ENCODE measurements at places on chromosomes 1 and 21.

- peak; percentile 59 for DNase-seq
These were observed 81.5 kb downstream of the SCMH1 start for GRCh38 chr1:41160498-41161110.

- DNase-seq, result no peak
These were observed 22.0 kb downstream of the TNNT2 start for GRCh38 chr1:201355471-201355870.

GRCh38 chr1:239315631-239316217, 70.6 kb upstream of the CHRM3 start:
- DNase-seq, result no peak

GRCh38 chr1:21325731-21326387, 35.6 kb upstream of the ECE1 start:
- no peak for DNase-seq

DNA sequence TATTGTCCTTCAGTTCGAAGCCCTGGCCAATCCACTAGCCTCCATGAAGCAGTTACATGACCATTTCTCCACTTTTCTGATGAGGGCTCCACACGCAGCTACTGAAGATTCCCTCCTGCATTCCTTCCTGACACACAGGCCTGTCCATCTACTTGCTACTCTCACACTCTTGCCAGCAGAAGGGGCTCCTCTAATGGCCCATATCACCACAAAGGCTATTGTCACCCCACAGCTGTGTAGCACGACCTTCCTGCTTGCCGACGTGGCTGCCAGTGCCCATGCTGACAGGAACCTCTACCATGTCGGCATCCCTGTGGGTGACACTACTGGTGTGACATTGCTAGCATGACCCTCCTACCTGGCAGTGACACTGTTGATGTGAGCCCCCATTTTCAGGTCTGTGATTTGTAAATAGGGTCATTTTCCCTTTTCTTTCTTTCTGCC, 1528.6 kb upstream of the TPTE start:
- no peak for DNase-seq

DNA sequence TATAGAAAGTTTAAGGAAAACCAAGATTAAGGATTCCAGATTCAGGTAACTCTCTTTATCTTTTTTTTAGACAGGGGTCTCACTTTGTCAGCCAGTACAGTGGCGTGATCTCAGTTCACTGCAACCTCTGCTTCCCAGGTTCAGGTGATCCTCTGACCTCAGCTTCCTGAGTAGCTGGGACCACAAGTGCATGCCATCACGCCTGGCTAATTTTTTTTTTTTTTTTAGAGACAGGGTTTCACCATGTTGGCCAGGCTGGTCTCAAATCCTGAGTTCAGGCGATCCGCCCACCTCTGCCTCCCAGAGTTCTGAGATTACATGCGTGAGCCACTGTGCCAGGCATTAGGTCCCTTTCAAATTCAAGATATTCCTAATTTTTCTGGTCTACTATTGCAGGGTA, 15.9 kb downstream of the LZIC start:
- peak; percentile 51 for DNase-seq

DNA sequence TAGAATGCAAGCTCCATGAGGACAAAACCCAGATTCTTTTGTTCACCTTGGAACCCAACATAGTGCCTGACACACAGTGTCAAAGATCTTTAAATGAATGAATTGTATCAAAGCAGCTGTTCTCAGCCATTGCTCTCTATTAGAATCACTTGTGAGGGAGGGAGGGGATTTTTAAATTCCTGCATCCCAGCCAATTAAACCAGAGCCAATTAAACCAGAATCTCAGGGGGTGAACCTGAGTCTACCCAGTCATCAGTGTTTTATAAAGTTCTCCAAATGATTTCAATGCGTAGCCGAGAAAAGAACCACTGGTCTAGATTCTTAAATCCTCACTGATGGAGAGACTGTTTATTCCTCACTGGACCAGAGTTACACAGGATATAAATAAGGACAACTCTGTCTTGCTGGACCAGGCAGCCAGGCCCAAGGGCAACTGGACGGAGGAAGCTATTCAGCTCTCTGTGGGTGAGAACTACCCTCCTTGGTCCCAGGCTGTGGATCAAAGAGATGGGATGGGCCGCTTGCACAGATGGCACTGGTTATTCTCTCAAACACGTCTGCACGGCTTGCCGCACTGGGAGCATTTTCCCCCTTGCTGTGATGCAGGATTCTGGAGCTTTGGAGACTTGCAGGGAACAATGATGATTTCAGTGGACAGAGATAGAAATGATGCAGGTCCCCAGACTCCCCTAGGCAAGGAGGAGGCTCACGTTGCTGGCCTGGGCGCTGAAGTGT, 20.0 kb upstream of the CDCA8 start:
- no peak for DNase-seq

DNA sequence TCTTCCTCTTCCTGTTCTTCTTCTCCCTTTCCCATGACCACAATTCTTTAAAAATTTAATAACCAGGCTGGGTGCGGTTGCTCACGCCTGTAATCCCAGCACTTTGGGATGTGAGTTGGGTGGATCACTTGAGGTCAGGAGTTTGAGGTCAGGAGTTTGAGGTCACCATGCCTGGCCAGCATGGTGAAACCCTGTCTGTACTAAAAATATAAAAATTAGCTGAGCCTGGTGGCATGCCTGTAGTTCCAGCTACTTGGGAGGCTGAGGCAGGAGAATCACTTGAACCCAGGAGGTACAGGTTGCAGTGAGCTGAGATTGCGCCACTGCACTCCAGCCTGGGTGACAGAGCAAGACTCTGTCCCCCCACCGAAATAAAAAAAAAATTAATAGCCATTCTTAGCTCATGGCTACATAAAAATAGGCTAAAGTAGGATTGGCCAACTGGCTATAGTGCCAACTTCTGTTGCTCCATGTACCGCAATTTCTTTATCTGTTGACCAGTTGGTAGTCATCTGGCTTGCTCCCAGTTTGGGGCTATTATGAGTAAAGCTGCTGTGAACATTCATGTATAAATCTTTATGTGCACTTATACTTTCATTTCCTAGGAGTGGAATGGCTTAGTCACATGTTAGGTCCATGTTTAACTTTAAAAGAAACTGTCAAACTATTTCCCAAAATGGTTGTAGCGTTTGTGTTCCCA, 136.3 kb downstream of the PEX14 start:
- no peak for DNase-seq

- DNase-seq, result no peak
These were observed 31.7 kb upstream of the AGO1 start for GRCh38 chr1:35851132-35851869.

- DNase-seq, result peak; percentile 36
These were observed 136.1 kb upstream of the JUN start for GRCh38 chr1:58919959-58920321.

DNA sequence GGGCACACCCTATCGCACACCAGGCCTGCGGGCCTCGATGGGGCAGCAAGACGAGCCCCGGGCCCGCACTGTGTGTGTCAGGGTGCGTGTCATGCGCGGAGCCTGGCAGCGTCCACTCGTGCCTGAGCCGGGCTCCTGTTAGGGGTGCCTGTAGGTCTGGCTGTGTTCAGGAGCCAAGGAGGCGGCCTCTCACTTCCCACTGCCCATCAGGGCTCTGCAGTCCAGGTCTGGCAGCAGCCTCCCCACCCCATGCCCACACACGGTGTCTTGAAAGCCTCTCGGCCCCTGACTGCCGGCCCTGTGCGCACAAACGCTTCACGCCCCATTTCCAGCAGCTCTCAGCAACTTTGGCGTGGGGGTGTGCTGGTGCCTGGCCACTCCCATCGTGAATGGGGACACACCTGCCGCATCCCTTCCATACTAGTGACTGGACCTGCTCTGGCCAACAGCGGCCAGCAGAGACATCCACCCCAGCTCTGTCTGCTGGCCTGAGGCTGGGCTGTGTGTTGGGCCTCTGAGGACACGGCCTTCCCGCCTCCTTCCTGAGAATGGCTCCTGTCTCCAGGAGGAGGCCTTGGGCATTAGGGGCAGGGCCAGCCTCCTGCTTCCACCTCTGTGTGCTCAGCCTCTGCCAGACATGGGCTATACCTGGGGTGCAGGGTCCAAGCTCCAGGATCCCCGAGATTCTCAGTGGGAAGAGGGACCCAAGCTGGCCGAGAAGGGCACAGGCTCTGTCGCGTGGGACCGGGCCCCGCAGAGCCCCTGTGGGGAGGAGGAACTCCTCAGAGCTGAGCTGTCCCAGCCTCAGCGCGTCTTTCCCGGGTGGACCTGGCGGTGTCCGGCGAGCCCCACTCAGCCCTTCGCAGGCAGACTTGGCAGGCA, 41.8 kb upstream of the ACTRT2 start:
- no peak for DNase-seq

- DNase-seq, result no peak
These were observed 36.2 kb downstream of the EPS15 start for GRCh38 chr1:51482881-51483280.

- DNase-seq, result no peak
These were observed 17.0 kb upstream of the CAPN8 start for GRCh38 chr1:223682502-223682901.

GRCh38 chr1:19648689-19649088, 4.6 kb downstream of the NBL1 start:
- DNase-seq, result no peak

DNA sequence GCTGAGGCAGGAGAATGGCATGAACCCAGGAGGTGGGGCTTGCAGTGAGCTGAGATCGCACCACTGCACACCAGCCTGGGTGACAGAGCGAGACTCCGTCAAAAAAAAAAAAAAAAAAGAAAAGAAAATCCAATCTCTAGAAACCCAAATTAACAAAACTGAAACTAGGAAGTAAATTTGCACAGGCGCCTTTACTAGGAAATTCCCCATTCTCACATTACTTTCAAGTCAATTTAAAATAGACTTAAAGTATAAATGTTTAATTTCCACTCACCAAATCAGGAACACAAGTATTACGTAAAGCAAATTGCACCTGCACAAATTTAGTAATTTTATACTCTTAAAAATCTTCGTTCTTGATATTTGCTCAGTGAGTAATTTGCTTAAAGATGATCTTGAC, 67.8 kb upstream of the BCAR3 start:
- no peak for DNase-seq

- DNase-seq, result no peak
These were observed 24.8 kb downstream of the CNST start for GRCh38 chr1:246591047-246591446.

DNA sequence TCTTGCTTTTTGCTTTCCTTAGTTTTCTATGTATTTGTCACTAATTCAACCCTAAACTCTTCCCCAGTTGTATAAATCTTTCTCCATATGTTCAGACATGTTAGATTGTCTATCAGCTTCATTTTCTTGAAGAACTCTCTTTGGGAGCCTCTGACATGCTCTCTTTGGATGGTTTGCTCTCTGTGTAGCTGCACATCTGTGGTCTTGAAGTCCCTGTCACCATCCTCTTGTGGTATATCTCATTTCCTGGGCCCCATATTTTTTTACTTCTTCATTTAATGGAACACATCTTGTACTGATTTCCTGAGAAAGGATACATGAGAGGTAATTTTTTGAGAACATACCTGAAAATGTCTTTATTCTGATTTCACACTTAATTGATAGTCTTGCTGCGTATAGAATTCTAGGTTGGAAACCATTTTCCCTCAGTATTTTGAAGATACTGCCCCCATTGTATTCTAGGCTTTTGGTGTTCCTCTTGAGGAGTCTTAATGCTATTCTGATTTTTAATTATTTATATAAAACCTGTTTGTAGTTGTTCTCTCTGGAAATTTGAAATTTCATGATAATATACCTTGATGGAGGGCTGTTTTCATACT, 72.6 kb downstream of the ST3GAL3 start:
- DNase-seq, result no peak

DNA sequence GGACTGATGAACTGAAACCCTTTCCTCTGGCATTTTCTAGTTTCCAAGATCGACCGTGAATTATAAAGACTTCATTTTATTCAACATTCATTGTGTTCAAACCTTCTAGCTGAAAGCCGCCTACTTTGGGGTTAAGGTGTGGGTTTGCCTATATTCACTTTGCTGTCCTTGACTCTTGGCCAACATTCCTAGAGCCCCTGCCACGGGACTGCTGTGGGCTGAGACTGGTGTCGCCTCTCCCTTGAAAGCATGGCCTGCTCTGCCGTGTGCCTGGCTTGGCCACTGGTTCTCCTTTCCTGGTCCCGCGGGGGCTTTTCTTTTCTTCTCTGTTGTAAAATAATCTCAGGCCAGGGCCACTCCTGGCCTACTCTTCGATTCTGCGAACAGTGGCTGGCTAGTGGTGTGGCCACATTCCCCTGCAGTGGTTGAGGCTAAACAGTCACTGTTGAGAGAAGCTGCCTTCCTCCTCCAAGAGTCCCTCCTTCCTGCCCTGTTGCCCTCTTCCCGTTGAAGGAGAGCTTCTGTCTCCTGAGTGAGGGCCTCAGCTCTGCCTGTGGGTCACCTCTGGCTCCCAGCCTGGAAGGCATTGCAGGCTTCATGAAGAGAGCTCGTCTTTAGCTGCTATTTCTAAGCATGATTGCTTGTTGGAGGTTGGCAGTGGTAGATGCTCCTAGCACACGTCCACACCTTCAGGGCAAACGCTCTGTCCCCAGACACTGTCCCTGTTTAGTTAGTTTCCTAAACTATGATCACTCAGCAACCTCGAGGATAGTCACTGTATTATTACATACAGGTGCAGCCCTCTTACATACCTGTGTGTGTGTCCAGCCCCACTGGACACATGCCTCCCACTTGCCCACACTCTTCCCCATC, 80.5 kb downstream of the GALNT2 start:
- DNase-seq, result no peak

DNA sequence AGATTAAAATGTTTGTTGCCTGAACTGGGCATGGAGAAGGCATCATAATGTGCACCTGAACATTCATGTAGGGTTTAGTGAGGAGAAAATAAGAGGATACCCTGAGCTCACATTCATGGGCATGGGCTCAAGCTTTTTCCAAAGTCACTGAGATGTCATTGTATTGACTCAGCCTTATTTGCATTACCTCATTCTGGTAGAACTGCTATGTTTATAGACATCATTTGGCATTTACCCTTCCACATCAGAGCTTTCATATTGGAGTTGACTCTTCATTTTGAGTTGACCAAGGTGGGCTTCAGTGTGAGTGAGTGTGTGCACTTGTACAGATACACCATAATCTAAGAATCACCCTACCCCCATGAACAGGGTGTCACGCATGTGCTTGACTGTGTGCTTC, 143.2 kb downstream of the PBX1 start:
- DNase-seq, result no peak

DNA sequence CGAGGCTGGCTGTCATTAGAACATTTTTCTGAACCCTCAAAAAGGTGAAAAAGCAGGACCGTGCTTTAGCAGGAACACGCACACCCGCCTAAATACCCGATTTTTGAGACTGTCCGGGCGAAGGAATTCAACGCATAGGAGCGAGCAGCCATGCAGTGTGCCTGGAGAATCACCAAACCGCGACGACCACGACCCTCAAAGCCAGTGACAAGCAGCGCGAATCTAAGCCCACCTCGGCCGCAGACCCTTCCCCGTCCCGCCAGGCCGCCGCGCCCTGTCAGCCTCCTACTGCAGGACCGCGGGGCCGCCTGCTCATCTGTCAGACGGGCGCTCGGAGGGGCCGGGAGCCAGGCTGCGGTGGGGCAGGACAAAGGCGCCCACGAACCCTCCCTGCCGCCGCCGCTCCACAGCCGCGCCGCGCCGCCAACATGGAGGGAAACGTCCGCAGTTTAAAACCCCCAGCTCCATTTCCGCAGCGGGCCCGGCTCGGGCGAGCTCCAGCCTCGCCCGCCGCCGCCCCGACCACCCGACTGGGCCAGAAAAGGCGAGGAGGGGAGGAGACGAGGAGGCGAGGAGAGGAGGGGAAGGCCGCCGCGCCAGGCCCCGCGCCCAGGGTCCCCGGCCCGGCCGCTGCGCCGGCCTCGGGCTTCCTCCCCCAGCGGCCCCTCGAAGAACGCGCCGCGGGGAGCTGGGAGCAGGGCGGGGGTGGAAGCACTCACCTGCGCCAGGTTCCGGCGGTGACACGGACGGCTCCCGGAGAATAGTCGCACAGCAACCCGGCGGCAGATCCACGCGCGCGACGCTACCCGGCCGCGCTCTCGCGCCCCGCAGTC, at the start of gene LBR:
Gene LBR, minus strand, starts transcription at position 804 of the 833 bp plus-strand sequence. CDS start 3,963 bp downstream, outside the sequence.
- DNase-seq, result no peak

GRCh38 chr1:111965781-111966443, 23.6 kb downstream of the KCND3 start:
- DNase-seq, result no peak

Data from KBM-7 (cell line).